ENCODE measurements at places on chromosomes 7 and 10.

DNA sequence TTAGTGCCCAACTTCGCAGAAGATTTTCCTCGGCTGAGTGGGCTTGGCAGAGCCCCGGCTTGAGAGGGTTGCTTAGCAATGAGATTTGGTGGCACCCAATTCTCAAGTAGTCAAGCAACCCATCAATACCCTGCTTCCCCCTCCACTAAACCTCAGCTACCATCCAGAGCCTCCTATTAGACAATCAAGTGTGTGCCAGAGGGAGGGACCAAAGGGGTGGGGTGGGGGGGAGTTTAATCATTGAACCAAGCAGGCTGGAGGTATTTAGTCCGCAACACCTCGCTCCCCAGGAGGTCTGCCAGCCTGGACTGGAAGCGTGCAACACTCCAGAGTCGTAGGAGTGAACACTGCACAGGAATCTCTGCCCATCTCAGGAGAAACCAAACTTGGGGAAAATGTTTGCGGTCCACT lies at the start of gene HKDC1:
TSS of gene HKDC1 (plus strand) at position 292 of the 411 bp plus-strand sequence. CDS start at position 396, 104 bp downstream.
- DNase-seq, result no peak

- DNase-seq, result no peak
These were observed 20.2 kb downstream of the TOMM7 start for GRCh38 chr7:22802426-22802825.

DNA sequence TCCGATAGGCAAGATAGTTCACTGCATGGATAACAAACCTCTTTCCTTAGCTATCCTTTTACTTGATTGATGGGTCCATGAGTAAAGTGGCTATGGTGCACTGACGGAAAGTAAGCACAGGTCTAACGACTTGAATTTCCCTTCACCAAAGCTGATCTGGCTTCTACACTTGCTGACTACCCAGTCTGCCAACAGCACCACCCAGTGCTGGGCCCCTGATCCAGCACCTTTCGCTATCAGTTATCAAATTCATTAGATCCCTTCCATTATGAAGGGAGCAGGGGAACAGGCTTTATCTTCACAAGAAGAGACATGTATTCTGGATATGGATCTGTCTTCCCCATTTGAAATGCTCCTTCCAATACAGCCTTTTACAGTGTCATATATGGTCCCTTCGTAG lies 855.9 kb downstream of the GRID1 start:
- DNase-seq, result no peak

DNA sequence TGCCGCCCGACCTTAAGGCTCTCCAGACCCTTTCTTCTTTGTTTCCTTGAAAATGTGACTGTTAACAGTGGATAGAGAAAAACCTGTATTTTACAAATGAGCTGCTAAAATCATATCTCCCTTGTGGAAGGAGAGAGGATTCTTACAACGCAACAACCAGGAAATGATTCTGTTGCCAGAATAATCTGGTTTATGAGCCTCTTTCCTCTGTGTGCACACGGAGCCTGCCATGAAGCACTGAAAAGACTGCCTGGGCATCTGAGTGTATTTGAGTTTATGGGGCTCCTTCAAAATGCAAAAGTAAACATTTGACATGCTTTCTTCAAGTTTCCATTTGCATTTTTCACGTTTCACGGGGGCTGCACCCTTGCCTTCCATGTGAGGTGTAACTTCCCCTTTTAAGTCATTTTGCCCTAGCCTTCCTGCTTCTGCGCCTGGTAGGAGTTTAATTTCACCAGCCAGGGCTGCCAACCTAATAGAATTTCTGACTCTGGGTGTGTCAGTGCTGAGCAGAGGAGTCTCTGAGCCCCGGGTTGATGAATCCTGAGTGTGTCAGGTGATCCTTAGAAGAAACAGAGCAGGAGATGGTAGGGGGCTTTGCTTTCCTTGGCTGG lies 101.2 kb downstream of the GRB10 start:
- DNase-seq, result no peak

DNA sequence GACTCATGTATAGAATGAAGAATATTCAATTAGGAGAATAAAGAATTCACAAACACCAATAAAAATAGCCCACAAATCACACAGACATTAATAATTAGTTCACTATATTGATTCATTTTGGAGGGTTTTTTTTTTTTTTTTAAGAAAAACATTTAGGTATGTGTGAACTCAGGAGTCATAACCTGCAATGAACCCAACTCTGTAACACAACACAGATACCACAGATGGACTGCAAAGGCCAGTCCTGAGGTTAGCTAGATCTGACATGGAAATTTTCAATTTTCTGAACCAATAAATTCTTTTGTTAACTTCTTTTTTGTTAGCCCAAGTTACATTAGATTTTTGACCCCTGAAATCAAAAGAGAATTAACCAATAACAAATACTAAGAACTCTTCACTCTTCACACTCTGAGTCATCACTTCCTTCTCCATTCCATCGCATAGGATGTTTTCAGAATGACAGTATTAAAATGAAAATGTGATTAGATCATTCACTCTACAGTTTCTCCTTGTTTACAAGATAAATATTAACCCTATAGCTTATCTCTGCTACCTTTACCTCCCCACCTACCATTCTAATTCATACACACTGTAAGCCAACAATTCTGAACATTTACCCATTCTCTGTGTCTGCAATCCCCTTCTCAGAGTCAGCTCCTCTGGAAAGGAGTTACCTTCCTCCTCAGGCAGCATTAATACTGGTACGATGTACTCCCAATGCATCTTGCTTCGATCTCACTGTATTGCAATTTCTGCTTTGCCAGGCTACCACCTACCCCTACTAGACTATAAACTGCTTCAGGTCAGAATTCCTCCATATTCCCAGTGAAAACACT lies 141.5 kb downstream of the LRRN3 start:
- DNase-seq, result no peak

- no peak for DNase-seq
These were observed 135.0 kb downstream of the ACTR3B start for GRCh38 chr7:152894295-152895170.

GRCh38 chr10:44993226-44993921 lies 7.3 kb upstream of the ZNF22 start:
- DNase-seq, result no peak

- no peak for DNase-seq
These were observed 4.5 kb downstream of the NDUFA5 start for GRCh38 chr7:123553159-123553558.

DNA sequence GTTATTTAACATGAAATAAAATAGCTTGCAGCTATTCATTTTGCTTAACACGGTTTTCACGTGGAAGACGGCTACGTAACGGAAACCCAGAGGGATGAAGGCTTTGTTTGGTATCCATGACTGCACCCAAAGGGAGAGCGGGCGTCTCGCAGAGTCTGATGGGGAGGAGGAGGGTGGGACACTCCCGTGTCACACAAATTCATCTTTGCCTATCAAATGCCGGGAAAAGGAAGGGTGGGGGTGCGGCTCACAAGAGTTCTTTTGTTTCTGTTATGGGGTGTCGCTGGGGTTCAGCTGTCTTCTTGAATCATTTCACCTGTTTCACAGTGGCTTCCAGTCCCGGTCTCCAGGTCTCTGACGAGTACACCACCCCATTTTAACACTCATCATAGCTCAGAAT lies 108.5 kb downstream of the ZRANB1 start:
- DNase-seq, result no peak

GRCh38 chr7:92641921-92642511 lies 51.8 kb upstream of the FAM133B start:
- no peak for DNase-seq

- no peak for DNase-seq
These were observed 2.0 kb upstream of the GTPBP4 start for GRCh38 chr10:986137-986825.

GRCh38 chr7:84921154-84921553 lies 265.7 kb downstream of the SEMA3D start:
- DNase-seq, result no peak

- DNase-seq, result no peak
These were observed 80.5 kb upstream of the LRGUK start for GRCh38 chr7:134046594-134047128.
